ENCODE measurements at places on chromosomes 16 and 17.

- peak; percentile 25 for DNase-seq
These were observed 99.4 kb downstream of the NPIPB11 start for GRCh38 chr16:29306943-29307597.

DNA sequence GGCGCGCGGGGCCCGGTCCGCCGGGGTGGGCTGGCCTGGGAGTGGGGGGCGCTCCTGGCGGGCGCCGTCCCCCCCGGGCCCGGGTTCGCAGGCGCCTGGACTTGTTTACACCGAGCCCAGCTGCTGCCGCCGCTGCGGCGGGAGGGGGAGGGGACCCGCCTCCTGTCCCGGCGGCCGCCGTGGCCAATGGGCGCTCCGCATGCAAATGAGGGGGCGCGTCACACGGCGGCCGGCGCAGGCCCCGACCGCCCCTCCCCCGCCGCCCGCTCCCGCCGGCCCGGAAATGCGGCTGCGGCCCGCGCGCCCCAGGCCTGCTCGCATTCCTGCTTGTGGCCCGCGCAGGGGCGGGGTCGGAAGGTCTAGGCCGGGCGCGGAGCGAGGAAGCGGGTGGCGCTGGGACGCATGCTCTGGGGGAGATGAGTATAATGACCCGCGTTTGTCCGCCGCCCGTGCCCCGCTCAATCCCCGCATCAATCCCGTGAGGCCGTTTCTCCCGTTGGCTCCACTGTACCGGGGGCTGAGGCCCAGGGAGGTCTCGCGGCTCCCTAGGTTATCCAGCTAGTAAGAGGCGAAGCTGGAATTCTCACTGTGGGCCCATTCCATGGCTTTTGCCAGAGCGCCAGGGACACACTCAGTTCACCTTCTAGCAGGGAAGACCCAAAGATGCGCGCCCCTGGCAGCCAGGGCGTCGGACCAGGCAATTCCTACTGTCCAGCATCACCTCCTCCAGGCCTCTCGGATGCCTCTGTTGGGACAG is at the start of gene YPEL3:
Gene YPEL3 (minus strand): TSS at position 109 of the 757 bp plus-strand sequence. CDS start 731 bp downstream, outside the sequence.
- peak; percentile 93 for DNase-seq

- no peak for DNase-seq
These were observed 83.7 kb downstream of the RTN4RL1 start for GRCh38 chr17:1941272-1942065.

GRCh38 chr17:13601322-13601775 is 380 bp downstream of the HS3ST3A1 start:
- DNase-seq = peak; percentile 19

- DNase-seq = peak; percentile 68
These were observed at the start of gene B3GNT9 for GRCh38 chr16:67150833-67151396. Gene B3GNT9, minus strand, starts transcription at chr16:67150998. Its CDS starts 513 bp downstream, at chr16:67150485.

- no peak for DNase-seq
These were observed 98.9 kb downstream of the CCT6B start for GRCh38 chr17:34862384-34862783.

GRCh38 chr17:45339646-45340605 is 23.1 kb upstream of the MAP3K14 start:
- no peak for DNase-seq

DNA sequence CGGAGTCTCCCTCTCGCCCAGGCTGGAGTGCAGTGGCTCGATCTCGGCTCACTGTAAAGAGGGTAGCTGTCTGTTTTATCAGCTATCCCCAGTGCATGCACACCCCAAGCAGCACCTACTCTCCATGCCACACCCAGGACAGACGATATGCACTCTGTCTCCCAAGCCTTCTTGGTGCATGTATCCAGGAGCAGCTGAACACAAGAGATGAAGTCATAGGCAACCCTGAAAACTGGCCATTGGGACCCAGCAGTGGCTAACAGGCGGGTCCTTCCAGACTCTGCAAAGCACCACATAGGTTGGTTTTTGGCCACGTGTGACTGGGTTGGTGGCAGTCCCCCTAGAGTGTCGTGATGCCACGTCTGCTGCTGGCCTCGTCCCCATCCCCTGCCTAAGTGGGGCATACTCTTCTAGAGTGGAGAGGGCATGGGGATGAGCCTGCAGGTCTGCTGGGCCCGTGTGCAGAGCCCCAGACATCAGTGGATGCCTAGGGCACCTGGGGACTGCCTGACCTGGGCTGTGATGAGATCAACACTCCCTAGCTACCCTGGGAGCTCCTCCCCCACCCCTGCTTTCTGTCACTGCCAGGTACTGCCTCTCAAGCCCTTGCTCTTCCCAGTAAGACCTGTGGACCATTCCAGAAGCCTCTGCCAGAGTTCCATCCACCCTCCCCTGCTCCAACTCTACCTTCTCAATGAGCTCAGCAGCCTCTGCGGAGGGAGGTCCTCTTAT is 9.3 kb downstream of the PDE6G start:
- DNase-seq = no peak

All from astrocyte of the spinal cord (primary cell).